ENCODE measurements at places on chromosomes 6 and 20.

GRCh38 chr6:155487371-155488130 lies 31.9 kb upstream of the NOX3 start:
- DNase-seq: no peak

- no peak for DNase-seq
These were observed 28.3 kb upstream of the FBXO30 start for GRCh38 chr6:145842693-145843546.

DNA sequence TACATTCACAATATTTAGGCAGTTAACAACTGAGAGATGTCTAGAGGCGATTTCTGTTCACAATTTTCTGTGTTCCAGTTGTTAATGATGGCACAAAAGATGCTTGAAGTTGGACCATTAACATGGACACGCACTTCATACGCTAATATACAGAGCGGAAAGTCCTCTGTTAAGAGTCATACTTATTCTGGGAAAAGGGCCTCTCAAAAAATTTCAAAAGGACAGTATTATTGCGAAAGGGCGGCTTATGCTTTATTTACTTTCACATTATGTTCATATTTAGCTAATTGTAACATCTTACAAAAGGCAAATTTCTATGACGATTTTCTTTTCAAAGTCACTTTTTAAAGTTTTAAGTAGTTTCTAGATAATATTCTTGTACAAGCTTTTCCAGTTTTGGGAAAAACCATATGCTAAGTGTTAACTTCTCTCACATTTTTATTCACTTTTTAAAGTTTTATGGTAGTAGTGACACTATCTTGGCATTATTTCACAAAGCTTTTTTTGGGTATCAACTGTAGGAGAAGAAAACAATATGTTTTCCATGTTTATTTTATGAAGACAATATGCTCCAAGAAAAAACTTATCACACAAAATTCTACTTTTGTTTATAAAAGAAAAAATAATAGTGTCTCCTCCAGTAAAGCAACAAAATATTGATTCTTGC lies 62.3 kb downstream of the MAP7 start:
- no peak for DNase-seq

DNA sequence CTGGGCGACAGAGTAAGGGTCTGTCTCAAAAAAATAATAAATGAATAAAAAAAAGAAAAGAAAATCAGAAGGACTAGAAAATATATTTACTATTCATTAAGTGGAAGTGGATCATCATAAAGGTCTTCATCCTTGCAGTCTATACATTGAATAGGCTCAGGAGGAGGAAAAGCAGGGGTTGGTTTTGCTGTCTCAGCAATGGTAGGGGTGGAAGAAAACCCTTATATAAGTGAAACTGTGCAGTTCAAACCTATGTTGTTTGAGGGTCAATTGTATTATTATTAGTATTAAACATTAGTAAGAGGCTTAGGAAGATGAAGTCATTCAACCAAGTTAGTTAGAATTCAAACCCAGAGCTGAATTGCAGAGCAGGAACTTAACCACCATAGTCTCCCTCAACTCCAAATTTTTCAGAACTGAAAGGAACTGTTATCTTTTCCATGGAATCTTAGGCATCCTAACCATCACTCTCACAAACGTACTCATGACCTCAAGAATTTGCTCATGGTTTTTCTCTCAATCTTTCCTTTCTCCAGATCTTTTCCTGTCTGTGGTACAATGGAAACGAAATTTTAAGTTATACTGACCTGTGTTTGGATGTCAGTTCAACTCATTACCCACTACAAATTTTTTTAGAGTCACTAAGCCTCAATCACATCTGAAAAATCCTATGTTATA lies 7.7 kb upstream of the SMIM13 start:
- DNase-seq: no peak

DNA sequence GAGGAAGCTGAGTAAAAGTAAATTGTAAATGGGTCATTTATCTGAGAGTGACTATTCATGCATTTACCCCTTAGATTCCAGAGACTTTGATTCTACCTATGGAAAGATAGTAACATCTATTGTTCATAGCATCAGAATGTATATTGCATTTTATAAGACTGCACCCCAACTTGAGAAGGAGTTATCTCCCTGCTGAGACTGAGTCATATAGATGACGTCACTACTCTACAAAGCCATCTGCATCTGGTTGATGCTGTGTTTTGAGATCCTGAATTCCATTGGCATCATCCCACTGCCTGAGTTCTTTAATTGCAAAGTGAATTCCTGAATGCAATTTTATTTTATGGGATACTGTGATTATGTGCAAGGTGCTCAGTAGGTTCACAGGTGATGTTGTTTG lies 444.0 kb upstream of the SLC35B3 start:
- no peak for DNase-seq

- DNase-seq: no peak
These were observed 352.5 kb downstream of the CDH26 start for GRCh38 chr20:60310560-60311349.

DNA sequence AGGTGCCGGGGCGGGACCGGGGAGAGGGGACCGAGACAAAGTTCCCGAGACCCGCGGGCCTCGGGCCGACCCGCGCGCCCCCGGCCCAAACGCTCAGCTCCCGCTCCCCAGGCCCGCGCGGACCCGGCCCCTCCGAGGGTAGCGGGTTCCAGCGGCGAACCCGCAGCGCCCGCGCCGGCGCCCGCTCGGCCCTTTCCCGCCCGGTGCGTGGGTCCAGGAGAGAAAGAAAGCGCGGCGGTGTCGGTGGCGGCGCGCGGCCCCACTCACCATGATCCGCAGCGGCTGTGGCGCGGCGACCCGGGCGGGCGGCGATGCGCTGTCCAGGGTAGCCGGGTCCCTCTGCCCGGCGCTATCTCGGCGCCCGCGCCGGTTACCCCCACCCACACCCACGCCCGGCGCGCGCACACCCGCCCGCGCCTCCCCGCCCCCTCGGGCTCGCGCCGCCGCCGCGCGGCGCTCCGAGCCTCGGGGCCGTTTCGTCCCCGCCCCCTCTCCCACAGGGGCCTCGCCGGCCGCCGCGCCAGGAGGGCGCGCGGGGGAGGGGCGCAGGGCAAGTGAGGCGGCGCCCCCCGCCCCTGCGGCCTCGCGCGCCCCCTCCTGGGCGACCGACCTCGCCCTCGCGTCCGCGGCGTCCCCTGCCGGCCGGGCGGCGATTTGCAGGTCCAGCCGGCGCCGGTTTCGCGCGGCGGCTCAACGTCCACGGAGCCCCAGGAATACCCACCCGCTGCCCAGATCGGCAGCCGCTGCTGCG lies at the start of gene ELOVL2:
Gene ELOVL2, minus strand, starts transcription at position 345 of the 751 bp plus-strand sequence. Its CDS starts 75 bp downstream, at position 270.
- DNase-seq: no peak

DNA sequence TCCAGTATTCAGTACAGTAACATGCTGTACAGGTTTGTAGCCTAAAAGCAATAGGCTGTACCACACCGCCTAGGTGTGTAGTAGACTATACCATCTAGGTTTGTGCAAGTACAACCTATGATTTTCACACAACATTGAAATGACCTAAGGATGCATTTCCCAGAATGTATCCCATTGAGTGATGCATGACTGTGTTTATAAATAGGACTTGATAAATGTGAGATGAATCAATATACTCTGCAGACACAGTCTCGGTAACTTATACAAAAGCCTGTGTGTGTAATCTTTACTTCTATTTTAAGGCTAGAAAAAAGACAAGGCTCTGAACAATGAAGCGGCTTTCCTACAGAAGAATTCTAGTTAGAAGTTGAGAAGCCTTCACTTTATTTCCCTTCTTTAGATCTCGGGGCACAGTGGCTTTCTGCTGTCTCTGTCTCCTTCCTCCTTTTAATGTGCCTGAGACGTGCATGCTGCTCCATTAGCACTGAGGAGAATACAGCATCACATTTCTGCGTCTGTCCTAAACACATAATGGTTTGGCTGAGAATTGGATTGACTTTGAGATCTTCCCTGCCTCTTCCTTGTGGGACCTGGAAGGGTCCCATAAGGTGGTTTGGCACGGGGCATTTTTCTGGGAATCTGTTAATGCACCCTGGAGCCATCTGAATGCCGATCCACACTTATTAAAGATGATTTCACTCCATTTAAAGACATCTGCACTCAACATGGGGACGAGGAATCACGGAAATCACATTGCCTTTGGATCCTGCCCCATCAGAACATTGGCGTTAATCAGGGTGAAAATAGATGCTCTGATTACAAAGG lies 112.5 kb downstream of the SCML4 start:
- DNase-seq: no peak
